ENCODE measurements at places on chromosomes 3 and 15.

- no peak for DNase-seq
Measured at GRCh38 chr3:23991306-23991682, 46.2 kb downstream of the NR1D2 start.

DNA sequence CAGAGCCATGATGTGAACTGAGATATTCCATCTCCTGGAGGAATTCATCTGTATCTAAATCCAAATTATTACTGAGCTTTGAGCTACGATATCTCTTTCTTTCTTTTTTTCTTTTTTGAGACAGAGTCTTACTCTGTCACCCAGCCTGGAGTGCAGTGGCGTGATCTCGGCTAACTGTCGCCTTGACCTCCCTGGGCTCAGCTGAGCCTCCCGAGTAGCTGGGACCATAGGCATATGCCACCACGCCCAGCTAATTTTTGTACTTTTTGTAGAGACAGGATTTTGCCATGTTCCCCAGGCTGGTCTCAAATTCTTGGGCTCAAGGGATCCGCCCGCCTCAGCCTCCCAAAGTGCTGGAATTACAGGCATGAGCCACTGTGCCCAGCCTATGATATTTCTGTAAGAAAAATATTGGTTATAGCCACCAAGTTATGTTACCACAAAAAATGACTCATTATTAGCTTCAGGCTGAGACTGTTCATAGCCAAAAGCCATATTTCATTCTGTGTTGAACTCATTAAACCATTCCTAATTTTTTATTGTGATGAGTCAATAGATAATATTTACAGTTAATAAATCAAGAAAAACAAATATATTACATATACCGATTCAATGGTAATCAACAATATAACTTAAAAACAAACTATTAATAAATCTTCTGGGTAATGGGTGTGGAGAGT lies 27.1 kb upstream of the SLC30A4 start:
- no peak for DNase-seq

DNA sequence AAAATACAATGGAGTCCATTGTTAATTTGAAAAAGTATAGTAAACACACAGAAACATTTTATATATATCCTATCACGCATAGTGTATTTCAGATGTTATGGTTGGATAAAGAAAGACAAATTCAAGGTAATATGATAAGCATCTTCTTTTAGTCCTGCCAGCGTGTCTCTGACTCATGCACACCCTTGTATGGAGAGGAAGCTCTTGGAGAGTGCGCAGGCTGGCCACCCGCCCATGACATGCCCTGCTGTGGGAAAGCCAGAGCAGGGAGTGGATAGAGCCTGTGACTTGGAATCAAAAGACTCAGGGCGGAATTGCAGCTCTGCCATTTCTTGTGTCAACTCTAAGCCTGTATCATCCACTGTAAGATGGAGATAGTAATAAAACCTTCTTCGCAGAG lies 23.0 kb upstream of the COPG1 start:
- DNase-seq, result no peak

GRCh38 chr3:40618158-40618557 lies 93.4 kb downstream of the ZNF621 start:
- no peak for DNase-seq

GRCh38 chr3:51974963-51975851 lies at the start of gene ABHD14A:
Gene ABHD14A, plus strand, starts transcription at chr3:51975064. Its CDS starts 72 bp downstream, at chr3:51975136.
- peak; percentile 11 for DNase-seq

DNA sequence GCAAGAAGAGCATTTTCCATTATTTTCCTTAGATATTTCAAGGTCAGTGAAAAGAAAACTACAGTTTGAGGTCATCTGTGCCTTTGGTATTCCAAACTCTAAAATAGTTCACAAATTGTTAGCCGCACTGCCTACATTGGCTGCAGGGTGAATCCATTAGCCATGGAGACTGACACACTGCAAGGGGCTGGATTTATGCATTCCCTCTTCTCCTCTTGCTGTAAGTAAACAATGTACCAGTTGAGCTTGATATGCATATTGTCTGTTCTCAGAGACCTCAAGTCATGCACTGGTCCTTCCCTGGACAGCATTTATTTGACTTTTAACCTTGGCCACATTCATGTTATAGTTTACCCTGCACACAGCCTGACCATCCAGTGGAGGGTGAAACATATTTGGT lies 50.2 kb upstream of the TNFSF10 start:
- DNase-seq, result no peak

DNA sequence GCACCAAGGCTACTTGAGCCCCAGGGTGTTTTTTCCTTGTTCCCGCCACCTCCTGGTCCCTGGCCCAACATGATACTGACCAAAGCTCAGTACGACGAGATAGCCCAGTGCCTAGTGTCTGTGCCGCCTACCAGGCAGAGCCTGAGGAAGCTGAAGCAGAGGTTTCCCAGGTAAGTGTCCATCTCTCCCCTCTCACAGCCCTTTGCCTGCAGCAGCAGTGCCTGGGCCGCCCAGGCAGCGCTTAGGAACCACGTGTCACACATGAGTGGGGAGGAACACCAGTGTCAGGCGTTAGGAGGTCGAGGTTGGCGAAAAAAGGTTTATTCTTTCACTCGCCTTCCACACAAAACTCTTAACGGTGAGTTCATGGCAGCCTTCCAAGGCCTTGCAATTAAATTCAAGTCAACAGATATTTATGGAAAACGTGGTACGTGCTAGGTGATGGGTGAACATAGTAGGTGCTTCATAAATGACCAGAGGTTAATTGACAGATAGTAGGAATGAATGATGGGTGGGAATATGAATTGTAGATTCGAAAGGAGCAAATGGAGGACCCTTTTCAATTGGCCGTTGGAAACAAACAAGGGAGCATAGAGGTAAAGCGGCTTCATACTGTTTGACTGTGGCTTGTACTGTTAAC lies 486 bp downstream of the CDIN1 start:
- no peak for DNase-seq

GRCh38 chr15:58839485-58839884 lies 68.4 kb downstream of the MINDY2 start:
- DNase-seq, result no peak
